ENCODE measurements at places on chromosomes 6 and 20.

DNA sequence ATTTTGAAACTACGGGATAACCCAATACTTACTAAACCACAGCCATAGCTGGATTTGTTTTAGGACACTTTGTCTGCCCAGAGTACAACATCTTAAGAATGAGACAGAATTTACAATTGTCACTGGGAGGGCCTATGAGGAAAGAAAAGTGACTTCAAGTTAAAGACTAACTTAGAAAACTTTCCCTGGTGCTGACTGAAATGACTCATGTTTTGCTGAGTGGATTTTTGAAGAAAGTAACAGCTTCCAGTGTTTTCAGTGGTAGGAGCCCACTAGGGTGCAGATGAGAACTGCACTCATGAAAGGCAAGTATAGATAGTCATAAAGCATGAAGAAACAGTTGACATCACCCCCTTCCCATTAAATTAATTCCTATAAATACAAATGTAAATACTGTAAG lies 988.2 kb upstream of the MAP3K7 start:
- DNase-seq = no peak

GRCh38 chr6:132659082-132659481 lies at the start of gene TAAR1:
Gene TAAR1, minus strand, starts transcription at chr6:132659182. Its CDS starts 13,179 bp downstream, at chr6:132646003.
- no peak for DNase-seq

DNA sequence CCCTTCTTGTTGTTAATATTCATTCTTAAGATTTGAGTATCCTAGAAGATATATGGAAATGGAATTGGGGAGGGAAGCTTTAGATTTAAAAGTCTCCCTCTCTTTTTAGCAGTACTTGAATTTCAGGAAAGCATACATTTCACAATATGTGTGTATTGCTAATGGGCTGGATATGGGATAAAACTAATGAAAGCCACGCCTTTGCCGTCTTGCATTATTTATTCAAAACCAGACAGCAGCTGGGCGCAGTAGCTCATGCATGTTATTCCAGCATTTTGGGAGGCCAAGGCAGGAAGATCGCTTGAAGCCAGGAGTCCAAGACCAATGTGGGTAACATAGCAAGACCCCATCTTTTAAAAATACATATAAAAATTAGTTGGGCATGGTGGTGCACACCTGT lies 121.6 kb upstream of the TIAM2 start:
- DNase-seq = no peak

- no peak for DNase-seq
Observed at GRCh38 chr6:39997101-39997635, 62.9 kb upstream of the MOCS1 start.

DNA sequence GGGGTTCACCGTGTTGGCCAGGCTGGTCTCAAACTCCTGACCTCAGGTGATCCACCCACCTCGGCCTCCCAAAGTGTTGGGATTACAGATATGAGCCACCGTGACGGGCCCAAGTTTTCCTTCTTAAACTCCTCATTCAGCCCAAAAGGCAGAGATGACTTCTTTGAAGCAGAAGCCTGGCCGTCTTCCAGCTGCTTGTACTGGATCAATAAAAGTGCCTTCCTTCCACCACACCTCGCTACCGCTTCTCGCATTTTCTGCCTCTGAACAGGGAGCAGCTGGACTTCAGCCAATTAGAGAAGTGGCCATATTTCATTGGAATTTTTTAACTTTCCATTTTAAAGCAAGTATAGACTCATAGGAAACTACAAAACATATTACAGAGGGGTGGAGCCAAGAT lies 241.1 kb downstream of the PREX1 start:
- no peak for DNase-seq

- DNase-seq = peak; percentile 93
Observed at GRCh38 chr6:34425498-34426410, at the start of gene RPS10. Gene RPS10, minus strand, starts transcription at chr6:34426069. Its CDS starts 848 bp downstream, at chr6:34425221.

DNA sequence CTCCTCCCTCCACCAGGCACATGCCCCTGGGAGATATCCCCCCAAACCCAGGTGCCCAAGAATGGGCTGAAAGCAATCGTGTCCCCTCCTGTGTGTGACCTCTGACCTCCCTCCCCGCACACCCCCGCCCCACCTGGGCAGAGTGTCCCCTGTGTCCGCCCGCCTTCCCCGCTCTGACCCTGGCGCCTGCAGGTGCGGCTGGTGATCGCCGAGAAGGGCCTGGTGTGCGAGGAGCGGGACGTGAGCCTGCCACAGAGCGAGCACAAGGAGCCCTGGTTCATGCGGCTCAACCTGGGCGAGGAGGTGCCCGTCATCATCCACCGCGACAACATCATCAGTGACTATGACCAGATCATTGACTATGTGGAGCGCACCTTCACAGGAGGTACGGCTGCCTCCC lies 9.9 kb downstream of the GDAP1L1 start:
- no peak for DNase-seq

- DNase-seq = no peak
Observed at GRCh38 chr20:3433744-3434143, 26.3 kb upstream of the DNAAF9 start.

- DNase-seq = no peak
Observed at GRCh38 chr20:39909447-39909846, 779.6 kb downstream of the MAFB start.

DNA sequence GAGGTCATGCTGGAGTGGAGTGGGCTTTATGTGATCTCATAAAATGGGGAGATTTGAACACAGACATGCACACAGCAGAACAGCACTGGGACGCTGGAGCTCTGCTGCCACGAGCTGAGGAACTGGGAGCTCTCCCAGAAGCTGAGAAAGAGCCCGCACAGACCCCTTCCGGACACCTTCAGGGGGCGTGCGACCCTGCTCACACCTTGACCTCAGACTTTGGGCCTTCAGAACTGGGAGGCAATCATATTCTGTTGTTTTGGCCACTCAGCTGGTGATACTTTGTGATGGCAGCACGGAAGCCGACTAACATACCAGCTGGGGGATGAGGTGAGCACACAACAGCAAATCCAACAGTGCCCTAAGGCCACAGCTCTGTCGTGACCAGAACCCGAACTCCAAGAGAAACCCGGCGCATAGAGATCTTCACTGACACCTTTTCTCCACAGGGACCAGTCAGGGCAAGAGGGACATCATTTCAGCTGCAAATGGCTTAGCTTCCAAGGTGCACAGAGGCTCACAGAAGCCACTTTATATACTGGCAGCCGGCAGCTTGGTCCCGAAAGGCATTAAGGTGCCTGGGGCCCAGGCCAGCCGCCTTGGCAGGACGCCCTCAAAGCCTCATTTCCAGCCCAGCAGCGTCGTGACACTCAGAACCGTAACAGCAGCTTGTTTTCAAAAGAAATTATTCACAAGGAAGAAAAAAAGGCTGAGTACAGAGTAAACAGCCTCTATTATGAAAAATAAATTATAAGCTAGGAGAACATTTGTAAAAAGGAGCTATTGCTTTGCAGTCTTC lies 89.3 kb downstream of the RNASET2 start:
- no peak for DNase-seq

DNA sequence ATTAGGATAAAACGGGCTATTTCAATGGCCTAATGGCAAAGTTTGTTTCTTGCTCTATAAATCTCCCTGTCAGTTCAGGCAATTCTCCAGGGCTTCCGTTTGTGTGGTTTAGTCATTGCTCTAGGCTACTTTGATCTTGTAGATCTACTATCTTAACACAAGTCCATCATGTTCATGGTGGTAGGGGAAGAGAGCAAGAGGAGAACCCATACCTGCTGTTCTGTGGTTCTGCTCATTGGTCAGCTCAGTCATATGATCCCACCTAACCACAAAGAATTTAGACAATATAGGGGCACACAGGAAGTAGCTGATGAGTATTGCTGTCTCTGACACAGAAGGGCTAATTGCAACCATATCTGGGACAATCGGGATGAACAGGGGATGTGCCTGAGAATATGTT lies 4.9 kb upstream of the DEK start:
- DNase-seq = peak; percentile 34

GRCh38 chr6:42354702-42355101 lies 97.0 kb downstream of the TRERF1 start:
- DNase-seq = no peak

GRCh38 chr6:42966571-42966970 lies 6.0 kb downstream of the GNMT start:
- DNase-seq = no peak

DNA sequence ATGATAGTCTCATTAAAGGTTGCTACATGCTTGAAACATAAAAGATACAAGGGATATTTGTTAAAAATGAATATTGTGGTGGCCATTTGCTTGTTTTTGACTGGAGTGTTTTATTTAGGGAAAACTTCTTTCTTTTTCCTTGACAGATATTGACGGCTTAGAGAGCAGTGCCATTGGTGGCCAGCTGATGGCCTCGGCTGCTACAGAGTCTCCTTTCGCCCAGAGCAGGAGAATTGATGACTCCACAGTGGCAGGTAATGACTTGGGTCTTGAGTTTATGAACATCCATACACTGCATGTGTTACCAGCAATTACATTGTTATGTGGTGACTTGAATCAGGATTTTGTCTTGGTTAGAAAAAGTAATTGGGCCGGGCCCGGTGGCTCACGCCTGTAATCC lies 67.5 kb upstream of the PBOV1 start:
- no peak for DNase-seq

- no peak for DNase-seq
Observed at GRCh38 chr20:57259938-57260921, 6.2 kb downstream of the BMP7 start.

DNA sequence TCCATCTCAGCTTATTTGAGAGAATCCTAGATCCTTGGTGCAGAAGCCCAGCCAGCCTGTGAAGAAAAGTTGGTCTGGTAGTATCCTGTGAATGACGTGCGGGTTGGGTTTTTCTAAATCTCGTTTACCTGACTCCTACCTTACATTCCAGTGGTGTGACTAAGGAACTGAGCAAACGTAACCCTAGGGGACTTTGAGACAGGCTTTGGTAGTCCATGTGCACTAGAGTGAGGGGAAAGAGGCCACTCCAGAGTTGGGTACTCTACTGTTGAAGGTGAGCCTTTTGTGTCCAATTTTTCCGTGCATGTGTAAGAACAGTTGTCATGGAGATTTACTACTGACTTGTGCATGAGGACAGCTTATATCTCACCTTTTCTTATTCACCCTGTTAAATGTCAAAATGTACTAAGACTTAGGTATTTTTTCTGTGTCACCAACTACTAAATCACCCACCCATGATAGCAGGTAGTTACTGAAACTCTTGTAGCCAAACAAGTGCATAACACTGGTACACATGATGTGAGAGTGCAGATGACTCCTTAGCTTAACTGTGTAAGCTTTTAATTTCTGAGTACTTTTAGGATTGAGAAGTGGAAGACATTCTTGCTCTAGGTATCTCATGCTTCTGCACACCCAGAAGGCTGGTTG lies 26.3 kb upstream of the PLCG1 start:
- DNase-seq = no peak

- DNase-seq = no peak
Observed at GRCh38 chr20:31896049-31896448, 25.6 kb downstream of the TTLL9 start.

- no peak for DNase-seq
Observed at GRCh38 chr6:16132909-16133308, 4.0 kb downstream of the MYLIP start.

- no peak for DNase-seq
Observed at GRCh38 chr6:43395776-43396175, 26.3 kb upstream of the ZNF318 start.

- peak; percentile 68 for DNase-seq
Observed at GRCh38 chr6:14734416-14735340, 511.2 kb upstream of the JARID2 start.

- DNase-seq = peak; percentile 52
Observed at GRCh38 chr6:21595285-21596144, 2.0 kb downstream of the SOX4 start.

DNA sequence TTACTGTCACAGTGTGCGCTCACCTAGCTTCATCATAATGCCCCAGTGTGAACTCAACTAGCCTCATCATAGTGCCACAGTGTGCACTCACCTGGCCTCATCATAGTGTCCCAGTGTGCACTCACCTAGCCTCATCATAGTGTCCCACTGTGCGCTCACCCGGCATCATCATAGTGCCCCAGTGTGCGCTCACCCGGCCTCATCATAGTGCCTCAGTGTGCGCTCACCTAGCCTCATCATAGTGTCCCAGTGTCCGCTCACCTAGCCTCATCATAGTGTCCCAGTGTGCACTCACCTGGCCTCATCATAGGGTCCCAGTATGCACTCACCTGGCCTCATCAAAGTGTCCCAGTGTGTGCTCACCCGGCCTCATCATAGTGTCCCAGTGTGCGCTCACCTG lies 10.6 kb downstream of the TMEM242 start:
- DNase-seq = no peak

DNA sequence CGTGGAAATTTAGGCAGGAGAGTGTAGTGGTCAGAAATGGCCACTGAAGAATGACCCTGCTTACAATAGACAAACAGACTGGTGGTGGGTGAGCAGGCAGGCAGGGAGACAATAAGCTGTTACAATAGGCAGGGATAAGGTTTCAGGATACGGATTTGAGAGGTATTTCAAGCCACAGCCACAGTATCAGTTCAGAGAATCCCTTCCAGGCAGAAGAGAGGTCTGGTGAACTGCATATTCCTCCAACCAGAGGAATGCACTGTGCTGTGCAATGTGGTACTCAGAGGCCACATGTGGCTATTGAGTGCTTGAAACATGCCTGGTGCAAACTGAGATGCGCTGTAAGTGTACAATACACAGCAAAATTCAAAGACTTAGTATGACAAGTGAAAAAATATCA lies 20.6 kb downstream of the RMND1 start:
- DNase-seq = no peak

GRCh38 chr20:44527716-44528199 lies 5.9 kb upstream of the SERINC3 start:
- no peak for DNase-seq

GRCh38 chr6:11459079-11459610 lies 78.4 kb upstream of the TMEM170B start:
- no peak for DNase-seq

DNA sequence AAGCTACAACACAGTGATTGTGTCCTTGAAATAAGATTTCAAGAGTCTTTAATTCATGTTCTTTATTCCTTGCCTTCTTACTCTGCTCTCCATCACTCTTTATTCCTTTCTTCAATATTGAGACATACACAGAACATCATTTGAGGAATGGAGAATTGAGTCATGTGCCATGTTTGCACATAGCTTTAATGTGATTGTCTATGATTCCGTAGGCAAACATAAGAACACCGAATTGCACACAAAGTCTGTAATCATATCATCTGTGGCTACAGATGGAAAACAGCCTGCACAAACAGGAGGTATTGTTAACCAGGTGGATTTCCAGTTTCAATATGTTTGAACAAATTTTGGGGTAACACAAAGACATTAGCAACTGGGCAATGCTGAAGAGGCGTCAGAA lies 571.6 kb upstream of the GJE1 start:
- DNase-seq = no peak

- DNase-seq = no peak
Observed at GRCh38 chr6:106356378-106356777, 4.1 kb upstream of the CRYBG1 start.

- no peak for DNase-seq
Observed at GRCh38 chr20:38827770-38828281, 22.3 kb downstream of the PPP1R16B start.

GRCh38 chr20:62427172-62428001 lies at the start of gene RBBP8NL:
Gene RBBP8NL, minus strand, starts transcription at chr20:62427539. Its CDS starts 7,892 bp downstream, at chr20:62419647.
- no peak for DNase-seq

Data from foreskin fibroblast (primary cell).